Right hindlimb (tissue), 1 donor: ENCODE measurements at places on chromosomes 7 and 10.

GRCh38 chr10:120931423-120931822, 80.3 kb downstream of the WDR11 start:
- DNase-seq, result no peak

DNA sequence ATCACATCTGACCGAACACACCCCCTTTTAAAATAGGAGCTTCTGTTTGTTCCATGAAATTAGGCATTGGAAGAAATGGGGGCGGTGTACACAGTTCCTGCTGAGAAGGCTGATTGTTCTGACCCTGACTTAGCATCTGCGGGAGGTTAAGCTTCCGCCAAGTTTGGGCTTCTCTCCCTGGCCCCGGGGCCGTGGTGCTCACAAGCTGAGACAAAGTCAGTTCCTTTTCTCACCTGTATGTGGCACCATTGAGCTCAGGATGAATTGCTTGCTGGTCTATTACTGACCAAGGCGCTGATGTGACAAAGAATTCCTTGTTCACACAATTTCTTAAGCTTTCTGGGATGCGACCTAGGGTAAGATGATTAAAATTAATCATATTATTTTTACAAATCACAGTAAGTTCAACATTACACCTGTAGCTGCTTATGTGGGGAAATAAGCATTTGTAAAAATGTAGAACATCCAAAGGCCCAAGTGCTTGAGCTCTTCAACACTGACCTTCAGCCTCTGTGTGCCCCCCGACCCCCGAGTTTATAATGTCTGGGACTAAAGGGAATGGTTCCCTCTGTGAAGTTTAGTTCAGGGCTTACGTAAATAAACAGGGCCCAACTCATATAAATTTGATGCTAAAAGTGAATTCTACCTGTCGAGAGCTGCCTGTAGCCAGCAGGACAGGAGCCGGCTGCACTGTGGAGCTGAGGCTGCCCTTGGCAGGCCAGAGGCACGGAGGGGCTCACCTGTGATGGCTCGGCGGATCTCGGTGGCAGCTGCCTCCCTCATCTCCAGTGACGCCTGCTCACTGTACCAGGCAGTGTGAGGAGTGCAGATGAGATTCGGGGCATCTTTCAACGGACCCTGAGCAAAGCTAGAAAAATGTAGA, 50.8 kb downstream of the ZRANB1 start:
- DNase-seq, result peak; percentile 71

GRCh38 chr10:5589661-5590511, 65.1 kb downstream of the CALML3 start:
- peak; percentile 40 for DNase-seq

GRCh38 chr10:102704915-102705314, 9.3 kb downstream of the ARL3 start:
- no peak for DNase-seq

- peak; percentile 27 for DNase-seq
Observed at GRCh38 chr7:48847917-48848316, 76.4 kb upstream of the CDC14C start.

DNA sequence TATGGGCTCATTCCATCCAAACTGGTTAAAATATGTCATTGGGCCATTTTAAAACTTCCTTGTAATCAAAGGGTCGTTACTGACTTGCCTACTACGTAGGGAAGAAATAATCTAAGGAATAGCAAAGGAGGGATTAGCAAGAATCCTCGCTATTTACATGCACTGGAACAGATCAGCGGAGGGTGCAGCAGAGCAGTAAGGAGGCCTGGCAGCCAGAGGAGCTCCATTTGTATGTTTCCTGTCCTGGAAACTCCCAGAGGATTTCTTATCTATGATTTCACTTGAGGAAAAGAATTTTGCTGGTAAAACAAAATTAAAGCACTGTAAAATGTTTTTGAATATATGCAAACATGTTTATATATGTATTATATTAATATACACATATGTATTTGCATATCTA, 107.3 kb downstream of the TPK1 start:
- DNase-seq, result no peak

- no peak for DNase-seq
Observed at GRCh38 chr10:13989616-13990015, 341.1 kb downstream of the FRMD4A start.

DNA sequence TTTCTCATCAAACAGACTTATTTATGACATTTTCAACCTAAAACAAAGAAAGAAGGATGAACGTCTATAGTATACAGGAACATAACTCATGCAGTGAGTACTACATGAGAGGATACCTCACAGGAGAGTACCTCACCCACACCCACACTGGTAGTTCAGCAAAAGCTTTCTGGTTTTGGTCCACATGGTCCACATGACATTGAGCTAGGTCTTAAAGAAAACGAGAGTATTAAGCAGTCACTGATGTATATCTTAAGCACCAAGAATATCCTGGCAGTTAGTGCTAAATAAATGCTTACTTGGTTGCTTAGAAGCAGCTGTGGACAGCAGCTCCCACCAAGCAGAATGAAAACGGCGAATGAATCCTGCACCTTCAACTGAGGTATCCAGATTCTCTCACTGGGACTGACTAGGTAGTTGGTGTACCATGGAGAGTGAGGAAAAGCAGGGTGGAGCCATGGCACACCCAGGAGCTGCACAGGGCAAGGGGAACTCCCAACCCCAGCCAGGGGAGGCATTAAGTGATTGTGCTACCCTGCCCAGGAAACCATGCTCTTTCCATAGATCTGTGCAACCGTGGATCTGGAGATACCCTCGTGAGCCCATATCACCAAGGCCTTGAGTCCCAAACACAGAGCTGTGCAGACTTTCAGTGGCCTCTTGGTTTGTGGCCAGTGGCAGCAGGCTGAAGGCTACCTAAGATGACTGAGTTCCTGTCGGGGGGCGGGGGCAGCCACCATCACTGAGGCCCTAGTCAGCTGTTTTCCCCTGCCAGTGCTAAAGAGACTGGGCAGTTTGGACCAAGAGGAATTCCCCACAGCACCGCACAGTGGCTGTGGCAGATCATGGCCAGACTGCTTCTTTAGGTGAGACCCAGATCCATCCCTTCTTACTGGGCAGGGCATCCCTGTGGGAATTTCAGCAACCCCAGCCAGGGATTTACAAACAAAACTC, 143.4 kb downstream of the SGMS1 start:
- no peak for DNase-seq
